ENCODE measurements at places on chromosomes 7 and 10.

GRCh38 chr7:102285540-102286236 is 980 bp upstream of the SH2B2 start:
- no peak for DNase-seq

DNA sequence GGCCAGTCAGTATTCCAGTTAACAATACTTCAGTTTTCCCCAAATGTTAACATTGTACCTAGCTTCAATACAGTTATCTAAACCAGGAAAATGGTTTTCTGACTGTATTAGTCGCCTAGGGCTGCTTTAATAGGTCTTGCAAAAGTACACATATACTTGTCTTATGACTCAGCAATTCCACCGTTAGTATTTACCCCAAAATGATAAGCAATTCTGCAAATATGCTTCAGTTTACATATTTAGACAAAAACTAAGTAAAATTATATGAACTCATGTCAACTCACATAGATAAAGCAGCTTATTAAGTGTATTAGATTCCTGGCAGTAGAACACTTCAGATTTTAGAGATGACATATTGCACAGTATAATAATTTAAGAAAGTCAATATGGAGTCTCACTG is 363.3 kb downstream of the ARL4A start:
- peak; percentile 12 for DNase-seq

DNA sequence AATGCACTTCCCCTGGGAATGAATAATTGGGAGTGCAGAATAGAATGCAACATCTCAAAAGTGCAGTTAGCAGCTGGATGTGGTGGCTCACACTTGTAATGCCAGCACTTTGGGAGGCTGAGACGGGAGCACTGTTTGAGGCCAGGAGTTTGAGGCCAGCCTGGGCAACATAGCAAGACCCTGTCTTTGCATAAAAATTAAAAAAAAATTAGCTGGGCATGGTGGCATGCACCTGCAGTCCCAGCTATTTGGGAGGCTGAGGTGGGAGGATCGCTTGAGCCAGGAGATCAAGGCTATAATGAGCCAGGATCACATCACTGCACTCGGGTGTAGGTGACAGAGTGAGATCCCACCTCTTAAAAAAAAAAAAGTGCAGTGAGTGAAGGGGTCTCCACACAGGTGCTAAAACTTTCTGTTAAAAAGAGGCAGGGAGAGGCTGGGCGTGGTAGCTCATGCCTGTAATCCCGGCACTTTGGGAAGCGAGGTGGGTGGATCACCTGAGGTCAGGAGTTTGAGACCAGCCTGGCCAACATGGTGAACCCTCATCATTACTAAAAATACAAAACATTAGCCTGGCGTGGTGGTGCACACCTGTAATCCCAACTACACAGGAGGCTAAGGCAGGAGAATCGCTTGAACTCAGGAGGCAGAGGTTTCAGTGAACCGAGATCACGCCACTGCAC is 13.5 kb upstream of the ZMIZ1 start:
- DNase-seq: no peak

- DNase-seq: no peak
Observed at GRCh38 chr7:129561677-129562359, 49.7 kb upstream of the NRF1 start.

DNA sequence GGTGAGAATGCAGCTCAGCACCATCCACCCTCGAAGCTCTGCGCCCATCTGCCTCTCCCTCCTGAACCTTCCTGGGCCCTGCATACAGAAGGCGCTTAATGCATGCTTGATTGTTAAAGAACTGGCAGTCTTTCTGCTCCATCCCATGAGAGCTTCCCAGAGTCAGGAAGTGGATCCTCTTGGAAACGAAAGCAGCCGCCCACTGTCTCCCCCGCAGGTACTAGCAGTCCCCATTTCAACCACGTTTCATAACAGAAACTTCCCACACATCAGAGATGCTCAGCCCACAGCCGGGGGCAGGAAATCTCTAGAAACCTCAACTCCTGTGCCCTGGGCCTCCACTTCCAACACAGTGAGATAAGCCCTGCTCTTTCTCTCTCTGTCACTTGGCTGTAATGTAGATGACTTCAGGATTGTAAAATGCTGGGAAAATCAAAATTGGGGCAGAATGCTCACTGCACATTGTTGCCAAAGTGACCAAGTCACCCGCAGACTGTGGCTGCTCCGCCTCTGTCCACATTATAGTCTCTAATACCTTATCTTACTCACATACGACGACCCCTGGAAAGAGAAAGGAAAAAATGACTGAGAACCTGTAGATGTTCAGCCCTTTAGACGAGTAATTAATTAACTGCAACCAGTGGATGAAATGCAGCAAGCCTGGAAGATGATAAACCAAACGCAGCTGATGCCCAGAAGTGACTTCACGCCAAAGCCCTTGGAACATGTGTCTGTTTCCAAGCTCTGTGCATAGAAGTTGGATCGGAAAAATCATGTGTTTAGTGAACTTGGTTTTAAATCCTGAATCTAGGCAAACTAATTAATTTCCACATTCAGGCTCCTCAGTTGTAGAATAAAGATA is 28.5 kb downstream of the GSDME start:
- DNase-seq: peak; percentile 54

DNA sequence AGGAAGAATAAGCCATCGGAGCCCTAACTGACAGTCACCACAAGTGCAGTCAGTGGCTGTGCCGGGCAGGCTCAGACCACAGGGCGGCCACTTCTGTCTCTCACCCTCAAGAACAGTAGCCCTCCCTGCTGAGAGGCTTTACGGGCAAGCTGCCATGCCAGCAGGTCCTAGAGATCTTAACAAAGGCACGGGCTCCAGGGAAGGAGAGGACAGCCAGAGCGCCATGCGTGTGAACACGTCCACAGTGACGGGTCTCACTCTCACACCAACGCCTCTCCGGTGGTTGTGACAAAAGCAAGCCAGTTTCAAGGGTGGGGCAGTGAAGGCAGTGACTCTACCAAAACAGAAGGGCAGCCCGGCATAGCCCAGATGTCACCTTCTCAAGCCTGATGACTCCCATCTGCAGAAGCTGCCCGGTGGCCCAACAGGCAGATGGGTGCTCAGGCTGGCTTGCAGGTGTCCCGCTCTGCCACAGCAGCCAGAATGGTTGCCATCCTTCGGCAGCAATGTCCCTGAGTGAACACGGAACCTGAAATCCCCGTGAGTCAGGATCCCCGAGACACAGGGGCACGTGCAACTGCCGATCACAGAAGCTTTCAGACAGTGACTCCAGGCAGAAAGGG is 102.0 kb downstream of the FAM53B start:
- DNase-seq: no peak

DNA sequence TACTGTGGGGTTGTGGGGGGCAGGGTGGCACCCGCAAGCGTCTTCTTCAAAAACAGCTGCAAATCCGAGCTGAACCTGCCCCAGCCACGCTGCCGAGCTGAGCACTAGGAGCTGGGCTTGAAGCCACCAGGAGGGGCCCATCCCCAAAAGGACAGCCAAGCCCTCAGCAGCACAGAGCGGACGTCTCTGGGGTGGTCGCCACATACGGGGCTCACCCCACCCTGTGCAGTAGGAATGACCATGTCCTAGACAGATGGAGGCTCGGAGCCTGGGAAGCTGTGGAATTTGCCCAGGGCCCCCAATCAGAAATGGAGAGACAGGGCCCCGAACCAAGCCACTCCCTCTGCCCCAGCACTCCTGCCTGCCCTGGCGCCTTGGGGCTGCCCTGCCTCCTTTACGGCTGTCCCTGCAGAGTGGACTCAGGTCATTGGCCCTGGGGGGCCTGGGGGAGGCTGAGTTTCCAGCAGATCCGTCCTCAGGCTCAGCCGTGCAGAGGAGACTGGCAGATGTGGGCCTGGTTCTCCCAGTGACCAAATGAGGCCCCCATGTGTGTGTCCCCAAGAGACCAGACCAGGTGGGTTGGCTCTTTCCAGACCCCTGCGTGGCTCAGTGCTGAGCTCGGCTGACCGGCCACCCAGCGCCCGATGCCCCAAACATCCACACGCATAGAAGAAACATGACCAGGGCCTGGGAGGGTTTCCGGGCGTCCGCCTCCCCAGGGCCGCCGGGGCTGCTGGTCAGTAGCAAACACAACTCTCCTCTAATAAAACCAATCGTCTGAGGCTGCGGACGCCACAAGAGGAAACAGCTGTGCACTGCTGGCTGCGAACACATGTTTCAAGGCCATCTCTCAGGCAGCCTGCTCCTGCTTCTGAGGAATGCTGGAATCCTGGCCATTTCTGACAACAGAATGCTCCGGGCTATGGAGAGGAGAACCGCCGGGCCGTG is 54.9 kb downstream of the PDGFA start:
- peak; percentile 64 for DNase-seq

DNA sequence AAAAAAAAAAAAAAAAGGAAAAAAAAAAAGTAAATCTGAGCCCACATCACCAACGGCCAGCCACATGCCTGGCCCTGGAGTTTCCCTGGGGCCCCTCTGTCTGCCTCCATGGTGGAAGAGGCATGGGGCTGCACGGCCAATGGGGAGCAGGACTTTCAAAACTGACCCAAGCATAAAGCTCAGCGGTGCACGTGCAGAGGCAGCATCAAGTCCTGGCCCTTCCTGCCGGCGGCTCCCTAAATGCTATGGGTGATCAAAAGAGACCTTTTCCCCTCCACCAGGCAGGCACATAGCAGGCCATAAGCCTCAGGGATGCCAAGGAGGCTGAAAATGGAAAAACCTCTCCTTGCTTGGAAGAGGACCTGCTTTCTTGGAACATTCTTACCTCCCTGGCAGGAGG is 94.3 kb downstream of the OAT start:
- no peak for DNase-seq

DNA sequence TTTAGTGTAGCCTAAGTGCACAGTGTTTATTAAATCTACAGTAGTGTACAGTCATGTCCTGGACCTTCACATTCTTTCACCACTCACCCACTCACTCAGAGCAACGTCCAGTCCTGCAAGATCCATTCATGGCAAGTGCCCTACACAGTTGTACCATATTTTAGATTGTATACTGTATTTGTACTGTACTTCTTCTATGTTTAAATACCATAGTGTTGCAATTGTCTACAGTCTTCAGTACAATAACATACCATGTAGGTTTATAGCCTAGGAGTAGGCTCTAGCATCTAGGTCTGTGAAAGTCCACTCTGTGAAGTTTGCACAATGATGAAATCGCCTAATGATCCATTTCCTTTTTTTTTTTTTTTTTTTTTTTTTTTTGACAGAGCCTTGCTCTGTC is 12.0 kb downstream of the EEPD1 start:
- no peak for DNase-seq

DNA sequence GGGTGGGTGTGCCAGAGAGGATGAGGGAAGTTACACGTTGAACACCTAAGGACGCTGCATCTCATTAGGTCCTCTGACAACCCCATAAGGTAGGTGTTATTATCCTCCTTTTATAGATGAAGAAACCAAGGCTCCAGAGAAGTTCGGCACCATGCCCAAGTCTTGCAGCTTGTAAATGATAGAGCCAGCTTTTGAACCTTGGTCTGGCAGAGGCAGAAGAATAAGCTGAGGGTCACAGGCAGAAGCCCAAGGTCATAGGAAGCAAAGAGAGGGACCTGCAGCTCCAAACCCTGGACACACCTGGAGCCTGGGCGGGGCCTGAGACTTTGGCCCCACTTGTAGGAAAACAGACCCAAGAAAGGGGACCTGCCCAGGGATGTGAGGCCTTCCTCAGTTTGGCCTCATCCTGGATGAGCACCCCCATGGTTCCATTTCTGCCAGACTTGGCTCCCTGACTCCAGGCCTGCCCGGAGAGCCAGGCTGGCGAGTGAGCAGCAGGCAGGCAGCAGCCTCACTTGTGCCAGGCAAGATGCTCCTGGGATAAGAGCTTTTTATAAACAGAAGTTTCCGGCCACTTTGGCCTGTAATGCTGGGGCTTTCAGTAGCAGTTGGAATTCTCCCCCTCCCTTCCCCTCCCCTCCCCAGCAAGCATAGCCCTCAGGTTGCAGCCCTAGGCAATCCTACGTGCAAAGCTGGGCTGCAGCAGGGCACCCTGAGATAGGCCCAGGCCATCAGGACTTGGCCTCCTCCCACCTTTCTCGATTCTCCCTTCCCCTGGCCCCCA is 2.4 kb downstream of the KCNH2 start:
- DNase-seq: no peak

- peak; percentile 85 for DNase-seq
Observed at GRCh38 chr10:104254493-104255310, at the start of gene GSTO1. Gene GSTO1, plus strand, starts transcription at chr10:104254892. Its CDS starts 37 bp downstream, at chr10:104254929.

DNA sequence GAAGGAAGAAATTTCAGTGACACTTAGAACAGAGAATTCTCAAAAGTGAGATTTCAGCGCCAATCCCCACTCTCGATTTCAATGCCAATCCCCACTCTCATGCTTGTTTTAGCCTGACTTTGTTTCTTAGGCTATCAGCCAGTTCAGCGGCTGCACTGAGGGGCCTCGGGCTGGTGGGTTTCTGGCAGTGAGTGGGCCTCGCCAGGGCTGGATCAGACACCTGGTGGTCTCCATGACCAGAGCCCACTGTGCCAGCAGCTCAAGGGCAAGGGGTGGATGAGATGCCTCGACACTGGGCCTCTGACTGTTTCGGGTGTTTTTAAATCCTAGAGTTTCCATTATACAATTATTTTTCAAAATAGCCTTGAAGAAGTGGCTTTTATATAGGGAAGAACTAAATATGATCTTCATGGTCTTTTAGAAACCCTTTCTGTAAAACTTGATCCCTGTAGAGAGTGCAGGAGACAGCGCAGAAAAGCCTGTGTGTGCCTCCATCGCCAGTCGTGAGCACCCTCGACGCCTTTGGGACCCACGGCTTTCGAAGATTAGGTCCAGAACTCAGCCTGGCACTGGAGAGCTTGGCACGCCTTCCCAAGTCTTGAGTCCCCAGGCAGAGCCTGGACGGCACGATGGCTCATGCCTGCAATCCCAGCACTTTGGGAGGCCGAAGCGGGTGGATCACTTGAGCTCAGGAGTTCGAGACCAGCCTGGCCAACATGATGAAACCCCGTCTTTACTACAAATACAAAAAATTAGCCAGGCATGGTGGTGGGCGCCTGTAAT is 76.2 kb downstream of the INPP5A start:
- DNase-seq: no peak

Measured in AG08395 (cell line).